Activated CD8-positive, alpha-beta memory T cell treated with anti-CD3 and anti-CD28 coated beads, Interleukin-2, amount 10 ng/mL, durations not matched to agents 7 days and 5 days (primary cell): ENCODE measurements at places on chromosomes 3 and 15. TPM values are rescaled to one million over a fixed set of nuclear protein-coding genes. Genes with fewer than 3 reads are reported as not detected.

The GOLGA6L4 gene
- 3.6 TPM for total RNA-seq

The LNP1 gene
- 2.6 TPM for total RNA-seq

The HERC2 gene
- total RNA-seq: 41.6 TPM

The SEC62 gene
- total RNA-seq: 36.0 TPM

The CHRM5 gene
- not detected for total RNA-seq

The RYR3 gene
- total RNA-seq: not detected

The COL6A6 gene
- total RNA-seq: not detected

The XCR1 gene
- not detected for total RNA-seq

The DYNC1LI1 gene
- 32.7 TPM for total RNA-seq

The PCBP4 gene
- 11.4 TPM for total RNA-seq

The PLSCR2 gene
- total RNA-seq: not detected

The CHRFAM7A gene
- total RNA-seq: 2.1 TPM

The SCAANT1 gene
- total RNA-seq: not detected

The PPP1R14D gene
- not detected for total RNA-seq

The SLC22A14 gene
- total RNA-seq: not detected

The RASGRP1 gene
- total RNA-seq: 143 TPM

The DUOXA2 gene
- total RNA-seq: not detected

The ERC2 gene
- not detected for total RNA-seq

The SLC2A2 gene
- total RNA-seq: not detected

The GOLGA6L7 gene
- total RNA-seq: not detected

The GUCA1C gene
- not detected for total RNA-seq

The CD80 gene
- 22.5 TPM for total RNA-seq

The GATM gene
- 2.7 TPM for total RNA-seq

The ANKRD63 gene
- total RNA-seq: not detected

The CALML4 gene
- 13.1 TPM for total RNA-seq

The SEMA5B gene
- not detected for total RNA-seq

The TTLL13 gene
- total RNA-seq: 1.1 TPM

The CFAP20DC gene
- total RNA-seq: 1.4 TPM

The MYEF2 gene
- 19.9 TPM for total RNA-seq

The SLITRK3 gene
- not detected for total RNA-seq

The PTH1R gene
- total RNA-seq: not detected

The HES1 gene
- total RNA-seq: 0.28 TPM

The C3orf22 gene
- not detected for total RNA-seq

The OSBPL10 gene
- 0.26 TPM for total RNA-seq

The VEPH1 gene
- not detected for total RNA-seq

The SERPINI2 gene
- total RNA-seq: not detected

The DNAJC13 gene
- 40.1 TPM for total RNA-seq

The TERB2 gene
- total RNA-seq: not detected

The RCN2 gene
- total RNA-seq: 28.6 TPM

The CSK gene
- 369 TPM for total RNA-seq

The LRRC49 gene
- total RNA-seq: 0.66 TPM
